Fibroblast of skin of left quadriceps (primary cell): ENCODE measurements at places on chromosomes 16 and 17.

- DNase-seq = no peak
These were observed 14.4 kb downstream of the FLYWCH1 start for GRCh38 chr16:2925951-2926649.

DNA sequence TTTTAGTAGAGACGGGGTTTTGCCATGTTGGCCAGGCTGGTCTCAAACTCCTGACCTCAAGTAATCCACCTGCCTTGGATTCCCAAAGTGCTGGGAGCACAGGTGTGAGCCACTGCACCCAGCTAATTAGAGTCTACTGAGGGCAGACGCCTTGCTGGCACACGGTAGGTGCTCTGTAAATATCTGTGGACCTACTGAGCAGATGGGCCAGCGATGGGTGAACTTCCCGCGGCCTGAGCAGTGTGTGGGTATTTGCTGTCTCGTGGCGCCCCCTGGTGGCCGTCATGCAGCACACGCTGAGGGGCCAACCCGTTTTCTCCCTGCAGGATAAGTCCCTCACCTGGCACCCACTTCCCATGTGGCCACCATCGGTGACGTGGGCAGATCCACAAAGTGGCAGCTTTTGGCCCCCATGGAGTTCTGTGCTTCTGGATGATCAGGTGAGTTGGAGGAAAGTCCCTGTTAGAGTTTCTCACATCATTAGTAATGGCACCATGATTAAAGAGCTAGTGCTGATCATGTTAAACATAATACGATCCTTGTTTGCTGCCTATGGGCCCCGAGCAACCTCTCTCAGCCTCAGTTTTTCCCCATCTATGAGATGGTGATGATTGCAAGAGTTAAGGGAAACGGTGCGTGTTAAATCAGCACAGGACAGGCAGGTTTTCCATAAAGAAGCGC, 40.7 kb downstream of the ZDHHC7 start:
- no peak for DNase-seq

DNA sequence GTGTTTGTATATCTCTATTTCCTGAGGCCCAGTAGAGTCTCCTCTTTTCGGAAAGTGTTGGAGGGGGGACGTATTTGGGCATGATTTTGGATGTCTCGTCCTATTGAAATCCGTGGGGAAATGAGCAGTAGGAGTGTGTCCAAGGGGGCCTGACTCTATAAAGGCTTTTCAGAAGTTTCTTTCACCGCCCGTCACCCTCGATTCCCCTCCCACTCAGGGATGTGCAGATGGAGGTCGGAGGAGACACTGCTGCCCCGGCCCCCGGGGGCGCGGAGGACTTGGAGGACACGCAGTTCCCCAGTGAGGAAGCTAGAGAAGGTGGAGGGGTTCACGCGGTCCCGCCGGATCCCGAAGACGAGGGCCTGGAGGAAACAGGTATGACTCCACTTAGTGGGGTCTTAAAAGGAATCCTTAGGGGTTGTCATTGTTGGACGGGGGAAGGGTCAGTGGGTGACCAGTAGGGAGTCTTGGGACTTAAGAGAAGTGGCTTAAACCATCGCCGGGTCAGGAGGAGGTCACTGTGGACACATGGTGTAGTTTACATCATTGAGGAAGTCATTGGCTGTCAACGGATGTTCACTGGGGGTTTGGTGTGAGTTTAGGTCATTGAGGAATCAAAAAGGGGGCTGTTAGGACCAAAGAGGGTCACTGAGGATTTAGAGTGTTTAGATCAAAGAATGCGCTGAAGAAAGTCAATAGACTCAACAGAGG, 424 bp downstream of the MON1B start:
- no peak for DNase-seq

GRCh38 chr16:54987081-54987480, 56.4 kb downstream of the IRX5 start:
- no peak for DNase-seq

DNA sequence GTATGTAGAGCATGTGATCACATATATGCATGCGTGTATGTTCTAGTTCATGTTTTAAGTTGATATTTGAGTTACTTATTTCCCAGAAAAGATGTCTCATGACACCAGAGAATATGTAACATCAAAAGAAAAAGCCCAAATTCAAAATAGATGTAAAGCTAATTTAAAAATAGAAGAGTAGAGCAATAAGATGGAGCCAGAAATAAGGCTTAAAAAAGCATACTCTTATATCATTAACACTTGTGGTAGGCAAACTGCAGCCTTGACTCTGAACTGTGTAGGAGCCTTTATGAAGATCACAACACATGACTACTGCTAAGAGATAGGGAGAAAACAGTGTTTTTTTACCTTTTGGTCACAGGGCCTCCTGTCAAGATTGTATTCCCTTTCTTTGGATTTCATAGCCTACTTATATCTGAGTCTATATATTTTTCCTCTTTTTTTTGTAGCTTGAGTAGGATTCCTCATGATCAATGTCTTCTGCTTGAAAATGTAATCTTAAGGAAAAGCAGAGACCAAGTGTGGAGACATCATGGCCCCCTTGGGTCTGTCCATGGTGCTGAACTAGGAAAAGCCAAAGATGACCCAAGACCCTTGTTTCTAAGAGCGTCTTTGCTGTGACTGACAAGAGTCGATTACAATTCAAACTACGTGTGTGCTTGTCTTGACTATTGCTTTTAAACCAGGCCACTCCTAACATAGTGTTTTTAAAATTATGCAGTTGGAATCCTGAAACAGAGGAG, 390.4 kb downstream of the SHISA9 start:
- no peak for DNase-seq

- no peak for DNase-seq
These were observed 748 bp upstream of the PRSS8 start for GRCh38 chr16:31136287-31136662.

DNA sequence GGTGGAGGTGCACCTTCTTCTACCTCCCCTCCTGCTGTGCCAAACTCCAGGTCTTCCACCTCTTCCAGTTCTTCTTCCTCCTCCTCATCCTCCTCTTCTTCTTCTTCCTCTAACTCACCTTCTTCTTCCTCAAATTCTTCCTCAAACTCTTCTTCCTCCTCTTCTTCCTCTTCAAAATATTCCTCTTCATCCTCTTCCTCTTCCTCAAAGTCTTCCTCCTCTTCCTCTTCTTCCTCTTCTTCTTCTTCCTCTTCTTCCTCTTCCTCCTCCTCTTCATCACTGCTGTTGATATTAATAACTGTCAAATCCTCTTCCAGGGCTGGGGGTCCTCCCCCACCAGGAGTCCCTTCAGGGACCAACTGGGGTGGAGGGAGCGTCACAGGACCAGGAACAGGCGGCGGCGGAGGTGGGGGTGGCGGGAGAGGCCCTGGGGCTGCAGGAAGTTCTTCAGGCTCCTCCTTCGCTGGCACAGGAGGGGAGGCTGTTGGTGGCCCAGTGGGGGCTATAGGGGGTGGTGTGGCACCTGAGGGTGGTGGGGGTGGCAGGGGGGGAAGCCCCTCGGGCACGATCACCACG, 30.7 kb upstream of the ALOX15 start:
- DNase-seq = no peak

DNA sequence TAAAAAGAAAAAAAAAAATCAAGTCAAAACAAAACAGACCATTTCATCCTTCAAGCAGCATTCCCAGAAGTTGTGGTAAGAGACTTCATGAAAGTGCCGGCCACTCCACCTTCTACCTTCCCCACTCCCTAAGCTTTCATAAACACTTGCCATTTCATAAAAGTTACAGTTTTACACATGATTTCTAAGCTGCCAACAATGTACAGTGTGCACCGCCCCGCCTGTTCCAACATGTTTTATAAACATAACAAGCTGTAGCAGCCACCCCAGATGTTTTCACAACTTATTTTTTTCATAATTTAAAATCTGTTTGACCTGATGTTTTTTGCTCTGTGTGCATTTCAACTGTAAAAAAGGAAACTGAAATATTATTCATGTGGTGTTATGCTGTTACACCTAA, 608.1 kb downstream of the TOX3 start:
- no peak for DNase-seq

DNA sequence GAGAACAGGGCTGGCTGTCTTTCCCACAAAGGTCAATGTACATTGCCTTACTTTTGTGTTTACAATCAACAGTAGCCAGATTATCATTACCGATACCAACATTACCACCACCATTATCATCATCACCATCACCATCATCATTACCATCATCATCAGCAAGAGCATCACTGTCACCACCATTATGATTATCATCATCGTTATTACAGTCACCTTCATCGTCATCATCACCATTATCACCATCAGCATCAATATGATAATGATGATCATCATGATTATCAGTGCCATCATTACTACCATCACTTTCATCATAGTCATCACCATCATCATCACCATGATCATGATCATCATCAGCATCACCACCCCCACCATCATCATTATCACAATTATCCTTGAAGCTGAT, 43.3 kb upstream of the RBFOX1 start:
- DNase-seq = no peak

GRCh38 chr17:45052052-45052772, 780 bp upstream of the DCAKD start:
- no peak for DNase-seq

GRCh38 chr17:81166033-81166492, at the start of gene AATK:
Gene AATK (minus strand): TSS chr17:81166221. CDS start chr17:81165992, 229 bp downstream.
- no peak for DNase-seq

GRCh38 chr17:15284537-15284936, 19.4 kb upstream of the PMP22 start:
- DNase-seq = no peak

DNA sequence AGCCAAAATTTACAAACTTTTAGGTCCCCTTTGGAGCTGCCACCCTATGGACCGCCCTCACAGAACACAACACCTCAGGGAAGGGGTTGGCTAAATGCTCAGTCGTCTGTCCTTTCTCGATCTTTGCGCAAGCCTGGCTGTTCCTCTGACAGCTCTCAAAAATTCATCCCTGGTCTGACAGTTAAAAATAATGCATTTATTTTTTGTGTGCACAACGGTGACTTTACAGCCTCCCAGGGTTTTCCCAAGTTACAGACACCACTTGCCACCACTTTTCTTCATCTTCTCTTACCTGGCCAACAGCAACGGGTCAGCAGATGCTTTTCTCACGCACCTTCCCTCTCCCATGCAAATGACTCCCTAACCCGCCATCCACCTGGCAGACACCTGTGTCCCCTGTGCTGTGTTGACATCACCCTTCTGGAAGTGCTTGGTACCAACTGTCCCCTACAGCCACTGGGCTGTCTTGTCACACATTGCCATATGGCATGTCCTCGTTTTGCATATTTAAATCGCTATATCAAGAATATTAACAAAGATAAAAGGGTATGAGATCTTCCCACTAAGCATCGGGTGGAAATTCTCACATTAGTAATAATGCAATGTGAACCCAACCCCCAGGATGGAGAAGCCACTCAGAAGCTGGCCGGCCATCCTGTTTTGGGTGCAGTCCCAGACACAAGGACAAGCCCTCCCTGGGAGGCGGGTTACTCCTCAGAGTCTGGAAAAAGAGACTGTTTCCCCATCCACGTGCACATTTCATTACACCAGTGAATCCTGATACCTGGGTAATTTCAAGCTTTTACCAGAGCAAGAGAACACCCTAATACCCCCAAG, 187.0 kb downstream of the ZFHX3 start:
- DNase-seq = no peak

DNA sequence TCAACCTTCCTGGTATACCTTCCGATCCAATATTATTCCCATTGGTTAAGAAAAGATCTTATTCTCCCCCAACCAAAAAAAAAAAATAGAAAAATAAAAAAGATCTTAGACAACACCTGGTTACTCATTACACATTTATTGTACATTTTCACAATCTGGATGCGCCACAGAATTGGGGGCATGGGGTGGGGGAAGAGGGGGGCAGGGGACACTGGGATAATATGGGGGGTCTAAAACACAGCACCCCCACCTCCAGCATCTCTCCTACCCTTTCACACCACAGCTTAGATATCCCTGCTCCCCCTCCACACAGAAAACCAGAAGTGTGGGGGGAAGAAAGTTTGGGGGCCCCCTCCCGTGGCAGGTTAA, 3.7 kb downstream of the VAMP2 start:
- DNase-seq = no peak

DNA sequence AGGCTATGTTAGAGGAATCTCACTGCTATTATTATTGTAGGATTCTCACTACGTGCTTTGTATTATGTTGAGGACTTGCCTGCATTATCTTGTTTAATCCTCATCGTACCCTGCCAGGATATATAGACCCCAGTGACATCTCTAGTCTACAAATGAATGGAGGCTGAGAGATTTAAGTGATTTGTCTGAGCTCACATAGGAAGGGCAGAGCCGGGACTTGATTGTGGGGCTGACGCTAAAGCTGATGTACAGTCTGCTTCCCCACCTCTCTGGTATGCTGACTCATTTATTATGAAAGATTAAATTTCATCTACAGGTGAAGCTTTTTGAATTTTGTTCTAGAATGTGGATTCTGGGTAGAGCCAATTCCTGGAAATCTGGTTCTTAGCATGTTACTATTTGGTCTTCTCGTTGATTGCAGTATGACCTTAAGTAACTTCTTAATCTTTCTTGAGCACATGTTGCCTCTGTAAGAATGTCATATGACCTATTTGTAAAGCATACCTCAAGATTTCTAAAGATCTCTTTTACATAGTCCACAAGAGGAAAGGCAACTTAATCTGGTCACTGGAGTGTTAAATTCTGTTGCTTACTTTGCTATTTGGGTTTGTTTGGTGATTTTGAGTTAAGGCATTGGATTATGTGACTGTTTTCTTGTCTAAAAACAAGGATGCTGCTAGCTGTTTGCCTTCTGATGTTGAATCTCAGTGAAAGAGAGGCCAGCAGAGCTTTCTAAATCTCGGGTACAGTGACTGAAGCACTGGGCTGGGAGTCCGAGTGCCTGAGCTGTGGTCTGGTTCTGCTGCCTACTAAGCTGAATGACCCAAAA, 12.4 kb downstream of the METTL9 start:
- no peak for DNase-seq

GRCh38 chr16:62135446-62135845, 99.2 kb upstream of the CDH8 start:
- DNase-seq = no peak

DNA sequence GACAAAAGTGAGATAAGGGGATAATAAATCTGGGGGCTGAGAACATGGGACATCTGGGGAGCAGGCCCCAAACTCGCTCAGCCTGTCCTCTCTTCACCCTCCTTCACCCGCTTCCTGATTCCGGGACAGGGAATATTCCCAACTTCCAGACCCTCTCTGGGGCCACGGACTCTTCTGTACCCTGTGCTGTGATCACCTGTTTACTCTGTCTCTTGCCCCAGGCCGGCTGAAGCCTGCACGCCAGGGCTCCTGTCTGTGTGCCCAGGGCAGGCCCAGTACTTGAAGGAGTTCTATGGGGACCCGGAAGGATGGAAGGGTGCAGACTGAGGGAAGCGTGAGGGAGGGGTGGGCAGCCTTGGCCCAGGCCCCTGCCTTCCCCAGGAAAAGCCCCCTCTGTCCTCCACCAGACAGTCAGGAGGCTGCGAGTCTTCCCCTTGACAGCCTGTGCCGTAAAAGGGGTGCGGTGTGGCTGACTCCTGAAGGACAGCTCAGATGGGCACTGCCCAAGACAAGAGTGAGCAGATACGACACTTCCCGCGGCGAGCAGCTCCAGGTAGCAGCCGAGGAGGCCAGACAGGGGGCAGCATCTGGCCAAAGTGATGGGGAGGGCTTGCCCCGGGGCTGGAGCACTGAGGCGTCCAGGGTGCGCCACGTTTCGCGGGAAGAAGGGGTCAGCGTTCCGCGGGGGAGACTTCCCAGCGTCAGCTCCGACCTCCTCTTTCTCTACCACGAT, 1.0 kb upstream of the CCNF start:
- DNase-seq = no peak

- DNase-seq = no peak
These were observed 334.7 kb downstream of the SOX9 start for GRCh38 chr17:72455562-72455961.

- peak; percentile 99 for DNase-seq
These were observed 16.5 kb downstream of the CRISPLD2 start for GRCh38 chr16:84836234-84836647.

- no peak for DNase-seq
These were observed 271.6 kb downstream of the C16orf95 start for GRCh38 chr16:87045466-87046216.
